Epithelial cell of esophagus (primary cell): ENCODE measurements at places on chromosomes 5 and 9.
A peak's percentile ranks its signal among the peaks of the same experiment; 100 is the strongest.

- DNase-seq = peak; percentile 17
Measured at GRCh38 chr5:13339093-13339492, 605.4 kb downstream of the DNAH5 start.

GRCh38 chr9:14748373-14748772, 25.8 kb upstream of the CER1 start:
- no peak for DNase-seq

DNA sequence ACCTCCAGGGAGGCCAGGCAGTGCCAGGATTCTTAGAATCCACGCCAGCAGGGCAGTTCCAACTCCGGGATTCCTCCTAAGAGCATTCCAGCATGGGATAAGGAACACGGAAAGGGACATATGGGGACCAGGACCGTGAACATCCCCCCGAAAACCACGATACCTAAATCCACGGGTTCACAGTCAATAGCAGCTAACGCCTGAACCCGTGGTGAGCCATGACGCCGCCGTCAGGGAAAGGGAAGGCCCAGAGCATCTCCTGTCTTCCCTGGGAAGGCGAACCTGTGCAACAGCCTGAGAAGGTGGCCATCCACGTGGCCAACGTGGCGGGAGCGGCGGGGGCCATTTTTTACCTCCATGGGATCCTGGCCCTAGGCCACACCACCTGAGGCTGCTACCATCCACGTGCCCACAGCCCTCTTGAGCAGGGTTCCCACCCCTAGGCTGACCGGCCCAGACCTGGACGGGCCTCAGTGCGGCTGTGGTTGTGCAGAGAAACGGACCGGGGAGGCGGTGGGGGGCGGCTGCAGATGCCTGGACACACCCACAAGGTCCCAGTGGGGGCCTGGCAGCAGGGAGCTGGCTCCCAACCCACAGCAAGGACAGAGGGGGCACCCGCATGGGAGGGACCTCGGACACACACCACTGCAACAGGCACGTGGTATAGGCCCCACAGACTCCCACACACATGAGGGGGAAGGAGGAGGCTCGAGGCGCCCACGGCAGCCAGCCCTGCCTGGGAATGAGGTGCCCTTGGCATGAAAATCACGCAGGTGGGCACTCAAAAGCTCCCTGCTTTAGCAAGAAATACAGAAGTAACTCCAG, 42.8 kb downstream of the SLC12A7 start:
- no peak for DNase-seq

DNA sequence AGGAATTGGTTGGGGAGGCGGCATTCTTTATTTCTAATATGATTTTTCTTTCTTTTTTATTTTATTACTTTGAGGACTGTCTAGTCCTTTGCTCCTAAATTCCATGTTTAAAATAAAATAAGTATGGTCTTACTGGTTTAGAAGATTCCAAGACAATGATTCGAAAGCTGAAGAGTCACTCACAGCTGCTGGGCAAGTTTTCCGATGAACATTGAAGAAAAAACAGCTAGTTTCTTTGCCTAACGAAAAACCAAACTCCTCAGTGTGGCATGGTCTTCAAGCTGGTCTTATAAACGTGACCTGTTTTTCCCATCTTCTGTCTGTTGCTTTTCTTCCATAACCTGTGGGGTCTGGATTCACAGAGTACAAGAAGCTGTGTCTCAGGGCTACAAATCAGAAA, 25.1 kb downstream of the ZNF474 start:
- DNase-seq = no peak

DNA sequence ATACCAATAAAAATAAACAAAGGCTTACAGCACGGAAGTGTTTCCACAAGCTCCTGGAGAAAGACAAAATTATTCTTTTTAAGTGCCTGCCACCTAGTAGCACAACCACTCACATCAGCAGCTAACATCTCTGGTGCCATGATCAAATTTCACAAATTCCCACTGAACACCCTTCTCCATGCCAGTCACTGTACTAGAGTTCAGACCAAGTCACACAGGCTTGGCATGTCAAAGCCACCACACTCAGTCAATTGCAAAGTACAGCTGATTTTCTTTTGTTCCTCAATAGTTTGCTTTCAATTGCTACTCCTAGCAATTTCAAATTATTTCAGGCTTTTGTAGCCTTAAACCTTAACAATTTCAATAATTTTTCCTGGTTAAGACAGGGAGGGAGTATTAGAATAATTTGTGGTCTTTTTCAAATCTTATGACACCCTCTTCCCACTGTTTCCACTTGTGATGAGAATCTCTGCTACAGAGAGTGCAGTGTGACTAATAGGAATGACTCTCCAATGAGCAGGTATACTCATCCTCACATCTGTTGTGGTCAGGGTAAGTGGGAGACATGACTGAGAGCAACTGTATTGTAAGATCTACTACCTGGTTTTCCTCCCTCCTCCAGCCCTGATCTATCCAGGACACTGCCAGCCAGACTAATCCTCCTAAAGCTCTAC, 46.2 kb downstream of the RNF145 start:
- DNase-seq = peak; percentile 92

DNA sequence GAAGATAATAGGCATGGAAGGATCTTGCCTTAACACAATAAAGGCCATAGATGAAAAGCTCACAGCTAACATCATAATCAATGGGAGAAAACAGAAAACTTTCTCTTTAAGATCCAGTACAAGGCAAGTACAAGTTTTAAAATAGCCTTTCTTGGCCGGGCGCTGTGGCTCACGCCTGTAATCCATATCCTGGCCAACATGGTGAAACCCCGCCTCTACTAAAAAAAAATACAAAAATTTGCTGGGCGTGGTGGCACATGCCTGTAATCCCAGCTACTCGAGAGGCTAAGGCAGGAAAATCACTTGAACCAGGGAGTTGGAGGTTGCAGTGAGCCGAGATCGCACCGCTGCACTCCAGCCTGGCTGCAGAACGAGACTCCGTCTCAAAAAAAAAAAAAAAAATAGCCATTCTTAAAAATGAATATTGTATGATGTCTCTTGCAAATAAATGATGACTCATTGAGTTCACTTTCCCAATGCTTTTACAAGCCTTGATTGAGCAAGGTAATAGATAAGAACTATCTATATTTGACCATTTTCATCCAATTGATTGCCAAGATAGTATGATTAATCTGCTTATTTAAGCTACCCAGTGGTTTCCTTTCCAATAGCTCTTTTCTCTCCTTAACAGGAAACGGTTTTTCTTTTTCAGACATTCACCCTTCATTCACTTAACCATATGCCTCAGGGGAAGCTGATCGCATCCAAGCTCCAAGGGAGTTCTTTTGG, 15.8 kb downstream of the CCDC152 start:
- peak; percentile 32 for DNase-seq

GRCh38 chr9:136010615-136011361, 49.6 kb upstream of the UBAC1 start:
- no peak for DNase-seq

DNA sequence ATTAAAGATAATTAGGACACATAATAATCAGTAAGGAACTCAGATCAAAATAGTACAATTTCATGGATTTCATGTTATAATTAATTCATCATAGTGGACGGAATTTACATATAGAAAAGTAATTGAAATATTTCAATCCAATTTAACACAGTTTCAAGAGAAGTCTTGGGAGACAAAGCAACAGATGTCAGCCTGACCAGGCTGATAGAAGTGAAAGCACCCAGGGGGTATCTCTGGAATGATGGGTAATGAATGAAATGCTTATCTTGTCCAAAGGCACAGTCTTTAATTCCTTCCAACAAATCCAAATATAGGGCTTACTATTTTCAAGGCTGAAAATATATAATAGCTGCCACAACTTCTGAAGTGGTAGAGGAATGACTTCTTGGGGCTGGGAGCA, 629.3 kb upstream of the RGMB start:
- DNase-seq = no peak

DNA sequence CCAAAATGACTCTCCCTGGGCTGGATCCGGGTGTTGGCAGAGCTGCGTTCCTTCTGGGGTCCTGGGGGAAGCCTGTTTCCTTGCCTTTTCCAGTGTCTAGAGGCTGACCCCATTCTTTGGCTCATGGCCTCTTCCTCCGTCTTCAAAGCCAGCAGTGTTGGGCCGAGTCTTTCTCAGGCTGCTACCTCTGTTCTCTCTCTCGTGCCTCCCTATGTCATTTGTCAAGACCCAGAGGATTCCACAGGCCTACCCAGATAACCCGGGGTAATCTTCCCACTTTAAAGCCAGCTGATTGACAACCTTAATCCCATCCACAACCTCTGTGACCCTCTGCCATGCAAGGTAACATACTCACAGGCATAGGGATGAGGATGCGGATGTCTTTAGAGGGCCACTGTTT, 55.0 kb upstream of the KCNMB1 start:
- DNase-seq = no peak
